Stimulated activated naive CD8-positive, alpha-beta T cell treated with anti-CD3 and anti-CD28 coated beads, Interleukin-15, Interleukin-2, amounts not matched to agents 100 U/mL and 50 U/mL, for 24 hours (primary cell): ENCODE measurements at places on chromosomes 4 and X.

GRCh38 chrX:71109051-71109450 lies 2.3 kb downstream of the IL2RG start:
- DNase-seq = no peak

DNA sequence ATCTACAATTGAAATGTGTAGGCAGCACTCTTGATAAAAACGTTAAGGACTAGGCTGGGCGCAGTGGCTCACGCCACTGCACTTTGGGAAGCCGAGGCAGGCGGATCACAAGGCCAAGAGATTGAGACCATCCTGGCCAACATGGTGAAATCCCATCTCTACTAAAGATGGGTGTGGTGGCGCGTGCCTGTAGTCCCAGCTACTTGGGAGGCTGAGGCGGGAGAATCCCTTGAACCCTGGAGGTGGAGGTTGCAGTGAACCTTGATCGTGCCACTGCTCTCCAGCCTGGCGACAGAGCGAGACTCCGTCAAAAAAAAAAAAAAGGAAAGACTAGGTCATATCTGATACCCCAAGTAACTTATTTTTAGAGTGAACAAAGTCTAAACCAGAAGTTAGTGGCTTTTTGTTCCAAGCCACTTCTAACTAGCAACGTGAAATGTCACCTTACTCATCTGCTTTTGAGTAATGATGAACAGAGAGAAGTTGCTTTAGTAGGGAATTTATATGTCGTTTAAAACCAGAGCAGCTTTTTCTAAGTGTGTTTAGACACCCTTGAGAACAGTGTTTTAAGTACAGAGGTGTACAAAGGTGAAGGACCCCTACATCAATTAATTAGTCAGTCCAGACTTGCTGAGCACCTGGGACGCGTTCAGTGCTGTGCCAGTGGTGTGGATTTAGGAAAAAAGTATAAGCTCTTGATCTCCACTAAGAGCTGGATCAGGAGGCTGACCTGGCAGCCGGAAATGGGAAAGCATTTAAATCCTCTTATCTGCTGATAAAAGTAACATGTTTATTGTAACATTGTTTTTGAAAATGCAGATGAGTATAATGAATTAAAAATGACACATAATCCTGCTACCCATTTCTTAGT lies 23.5 kb downstream of the SPRY1 start:
- peak; percentile 38 for DNase-seq

DNA sequence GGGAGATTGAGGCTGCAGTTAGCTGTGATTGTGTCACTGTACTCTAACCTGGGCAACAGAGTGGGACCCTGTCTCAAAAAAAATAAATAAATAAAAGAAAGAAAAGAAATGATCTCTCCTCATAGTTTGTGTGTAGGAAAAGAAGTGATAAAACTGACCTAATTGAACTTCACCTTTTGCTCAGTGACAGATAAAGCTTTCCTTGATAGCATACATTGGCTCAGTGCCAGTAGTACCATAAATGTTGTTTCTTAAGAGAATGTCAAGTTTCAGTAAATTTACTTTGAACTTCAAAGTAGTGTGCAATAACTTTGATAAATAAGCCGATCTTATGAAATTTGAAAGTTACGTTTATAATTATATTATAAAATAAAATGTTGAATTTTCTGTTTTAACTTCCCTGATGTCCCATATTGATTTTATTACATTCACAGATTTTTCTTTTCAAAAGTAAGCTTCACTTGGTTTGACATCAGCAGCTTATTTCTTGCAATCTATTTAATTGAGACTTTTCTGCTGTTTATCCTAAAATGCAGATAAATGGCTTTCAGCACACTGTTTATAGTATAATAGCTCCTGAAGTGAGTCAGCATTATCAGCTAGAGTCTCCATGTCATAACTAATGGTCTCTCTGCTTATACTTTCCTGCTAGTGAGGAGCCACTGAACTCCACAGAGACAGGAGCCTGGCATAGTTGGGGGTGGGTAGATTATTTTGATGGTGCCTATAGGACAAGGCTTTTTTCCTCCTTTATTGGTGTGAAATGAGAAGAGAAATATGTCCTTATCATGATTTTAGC lies 330.1 kb downstream of the BMPR1B start:
- DNase-seq = no peak

DNA sequence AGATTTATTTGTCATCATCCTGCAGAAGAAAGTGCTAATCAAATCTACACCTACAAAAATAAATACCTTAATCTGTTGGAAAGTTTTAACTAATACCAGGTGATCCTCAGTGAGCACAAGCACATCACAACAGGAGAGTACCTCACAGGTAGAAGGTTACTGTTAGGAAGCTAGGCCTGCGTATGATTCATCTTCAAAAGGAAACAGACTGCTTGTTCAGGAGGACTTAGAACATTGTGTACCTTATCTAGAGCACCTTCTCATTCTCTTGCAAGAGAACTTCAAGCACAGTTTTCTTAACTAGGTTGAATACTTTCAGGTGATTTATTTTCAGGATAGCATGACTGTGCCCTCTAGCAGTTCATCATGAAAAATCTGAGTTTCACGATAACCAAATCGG lies 54.2 kb downstream of the MND1 start:
- DNase-seq = no peak

DNA sequence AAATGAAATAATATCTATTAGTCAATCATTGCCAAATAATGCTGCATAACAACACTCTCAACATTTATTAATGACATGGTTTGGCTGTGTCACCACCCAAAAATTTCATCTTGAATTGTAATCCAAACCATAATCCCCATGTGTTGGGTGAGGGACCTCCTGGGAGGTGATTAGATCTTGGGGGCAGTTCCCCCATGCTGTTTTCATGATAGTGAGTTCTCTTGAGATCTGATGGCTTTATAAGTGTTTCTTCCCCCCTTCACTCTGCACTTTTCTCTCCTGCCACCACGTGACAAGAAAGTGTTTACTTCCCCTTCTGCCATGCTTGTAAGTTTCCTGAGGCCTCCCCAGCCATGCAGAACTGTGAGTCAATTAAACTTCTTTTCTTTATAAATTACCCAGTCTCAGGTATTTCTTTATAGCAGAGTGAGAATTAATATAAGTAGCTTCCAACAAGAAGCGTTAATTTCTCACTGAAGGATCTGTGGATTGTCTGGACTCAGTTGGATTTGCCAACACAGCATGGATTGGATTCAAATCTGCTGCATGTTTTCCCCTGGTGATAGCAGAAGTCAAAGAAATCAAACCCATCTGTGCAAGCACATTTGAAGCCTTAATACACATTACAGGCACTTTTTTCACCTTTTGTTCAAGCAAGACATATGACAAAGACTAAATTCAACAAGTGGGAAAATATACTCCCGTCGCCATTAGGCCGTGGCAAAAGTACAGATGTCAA lies 216.6 kb downstream of the PDGFC start:
- DNase-seq = no peak

GRCh38 chr4:161256716-161257115 lies 907.1 kb downstream of the FSTL5 start:
- DNase-seq = no peak

GRCh38 chr4:55127521-55127920 lies 2.1 kb upstream of the KDR start:
- no peak for DNase-seq

DNA sequence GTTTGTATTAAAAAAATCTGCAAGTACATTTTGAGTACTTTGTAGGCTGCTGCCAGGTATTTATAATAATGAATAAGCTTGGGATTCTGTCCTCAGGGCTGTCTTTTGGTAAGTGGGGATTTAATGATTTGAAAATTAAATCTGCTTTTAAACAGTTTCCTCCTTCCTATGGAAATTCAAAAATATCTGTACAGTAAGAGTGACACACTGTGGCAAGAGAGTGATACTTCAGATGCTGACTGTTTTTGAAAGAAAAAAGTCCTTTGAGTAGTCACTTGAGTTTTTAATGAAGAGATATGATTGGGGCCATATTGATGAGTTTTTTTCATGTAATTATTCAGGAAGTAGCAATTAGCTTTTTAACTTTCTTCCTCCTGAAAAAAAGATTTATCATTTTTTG lies 49.2 kb downstream of the SMARCAD1 start:
- no peak for DNase-seq

DNA sequence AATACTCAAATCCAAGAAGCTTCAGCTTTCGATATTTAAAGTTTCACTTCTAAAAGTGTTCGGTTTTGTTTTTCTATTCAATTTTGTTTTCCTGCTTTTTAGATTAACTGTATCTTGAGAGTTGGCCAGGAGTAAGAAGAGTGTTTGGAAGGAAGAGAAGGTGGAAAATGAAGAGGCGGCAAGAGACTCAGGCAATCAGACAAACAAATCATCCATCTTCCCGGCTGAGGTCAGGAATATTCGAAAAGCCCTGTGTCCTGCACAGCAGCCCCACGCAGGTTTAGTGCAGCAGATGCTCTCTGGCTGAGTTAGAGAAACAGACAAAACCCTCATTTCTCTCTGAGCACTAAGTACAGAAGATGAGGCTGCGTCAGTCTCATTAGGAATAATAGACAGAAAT lies 330.3 kb upstream of the NOCT start:
- DNase-seq = no peak

DNA sequence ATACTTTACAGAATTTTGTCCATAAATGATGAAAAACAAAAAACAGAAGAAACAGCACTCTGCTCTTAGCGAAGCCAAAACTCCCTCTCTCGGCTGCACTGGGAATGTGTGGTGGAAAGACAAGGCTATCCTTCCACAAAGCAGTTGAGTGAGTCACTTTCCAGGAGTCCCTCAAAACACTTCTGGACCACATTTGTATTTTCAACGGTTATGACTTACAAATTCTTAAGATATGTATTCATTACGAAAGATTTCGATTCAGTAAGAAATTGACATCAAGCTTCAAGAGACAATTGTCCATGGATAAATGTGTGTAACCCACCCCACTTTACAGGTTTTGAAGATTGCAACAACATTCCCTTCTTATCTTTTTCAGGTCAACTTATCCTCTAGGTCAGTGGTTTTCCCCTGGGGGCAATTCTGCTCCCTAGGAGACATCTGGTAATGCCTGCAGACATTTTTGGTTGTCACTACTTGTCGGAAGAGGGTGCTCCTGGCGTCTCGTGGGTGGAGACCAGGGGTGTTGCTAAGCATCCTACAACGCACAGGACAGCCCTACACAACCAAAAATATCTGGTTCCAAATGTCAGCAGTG lies 66.7 kb upstream of the MTNR1A start:
- DNase-seq = no peak

- no peak for DNase-seq
Observed at GRCh38 chr4:149055624-149056023, 613.4 kb upstream of the NR3C2 start.

- DNase-seq = no peak
Observed at GRCh38 chr4:141335166-141335565, 114.5 kb downstream of the ZNF330 start.

DNA sequence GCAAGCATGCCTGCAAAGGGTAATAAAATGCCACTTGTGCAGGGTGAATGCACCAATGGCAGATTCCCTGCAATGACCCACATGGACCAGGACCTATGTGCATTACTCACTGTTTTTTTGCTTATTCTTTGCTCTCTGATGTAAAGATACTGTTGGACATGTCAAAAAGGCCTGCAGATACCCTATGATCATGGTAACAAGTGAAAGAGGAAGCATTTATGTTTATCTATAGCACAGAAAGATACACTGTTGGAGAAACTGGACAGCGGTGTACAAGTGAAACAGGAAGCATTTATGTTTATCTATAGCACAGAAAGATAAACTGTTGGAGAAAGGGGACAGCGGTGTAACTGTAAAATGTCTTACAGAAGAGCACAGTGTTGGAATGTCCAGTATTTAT lies 127.5 kb downstream of the PAPSS1 start:
- DNase-seq = no peak

- DNase-seq = no peak
Observed at GRCh38 chr4:106046083-106046482, 150.8 kb downstream of the NPNT start.

DNA sequence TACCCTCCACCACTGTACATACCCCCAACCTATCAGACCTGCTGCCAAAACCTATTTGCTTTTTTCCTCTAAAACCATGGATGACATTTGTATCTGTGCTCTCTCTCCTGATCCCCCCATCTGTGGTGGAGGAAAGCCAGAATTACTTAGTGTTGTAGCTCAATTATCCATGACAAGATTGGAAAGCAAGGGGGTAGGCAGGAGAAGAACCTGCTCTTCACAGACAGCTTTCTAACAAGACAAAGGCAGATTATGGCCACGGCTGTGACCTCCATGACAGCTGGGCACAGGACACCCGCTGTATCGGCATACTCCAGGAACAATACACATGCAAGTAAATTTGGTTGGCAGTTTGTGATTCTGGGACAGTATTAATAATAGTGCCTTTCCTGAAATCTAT lies 186.7 kb downstream of the ENOX2 start:
- DNase-seq = no peak

GRCh38 chrX:40952855-40953254 lies 132.4 kb upstream of the USP9X start:
- DNase-seq = no peak

DNA sequence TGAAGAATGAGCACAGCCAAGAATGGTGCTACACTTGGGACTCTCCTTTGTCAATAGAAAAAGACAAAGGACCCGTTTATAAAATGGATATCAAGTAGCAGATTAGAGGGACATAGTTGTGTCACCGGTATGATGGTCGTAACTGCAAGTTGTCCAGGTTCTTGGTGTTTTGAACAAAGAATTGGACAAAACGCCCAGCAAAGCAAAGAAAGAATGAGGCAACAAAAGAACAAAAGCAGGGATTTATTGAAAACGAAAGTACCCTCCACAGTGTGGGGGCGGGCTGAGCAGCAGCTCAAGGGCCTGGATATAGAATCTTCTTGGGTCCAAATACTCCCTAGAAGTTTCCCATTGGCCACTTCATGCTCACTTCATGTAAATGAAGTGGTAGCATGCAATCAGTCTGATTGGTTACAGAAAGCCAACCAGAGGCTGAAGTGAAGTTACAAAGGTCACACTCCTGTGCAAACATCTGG lies 54.7 kb downstream of the SHROOM3 start:
- no peak for DNase-seq

DNA sequence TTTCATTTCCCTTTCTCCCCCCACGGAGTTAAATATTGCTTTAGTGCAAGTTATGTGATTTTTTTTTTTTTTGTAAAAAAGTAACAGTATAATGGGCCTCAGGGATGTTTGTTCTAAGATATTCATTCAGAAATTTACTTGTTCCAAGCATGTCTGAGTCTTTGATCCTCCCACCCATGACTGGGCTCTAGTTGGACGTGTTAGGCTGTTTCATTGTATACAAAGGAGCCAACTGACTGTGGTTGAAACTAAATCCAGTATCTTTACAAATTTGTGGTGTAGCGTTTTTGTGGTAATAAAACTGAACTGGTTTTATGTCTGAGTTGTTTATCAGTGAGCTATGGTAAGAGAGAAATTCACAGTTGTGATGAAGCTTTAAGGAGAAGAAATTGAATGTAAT lies 74.1 kb downstream of the DOCK11 start:
- no peak for DNase-seq

DNA sequence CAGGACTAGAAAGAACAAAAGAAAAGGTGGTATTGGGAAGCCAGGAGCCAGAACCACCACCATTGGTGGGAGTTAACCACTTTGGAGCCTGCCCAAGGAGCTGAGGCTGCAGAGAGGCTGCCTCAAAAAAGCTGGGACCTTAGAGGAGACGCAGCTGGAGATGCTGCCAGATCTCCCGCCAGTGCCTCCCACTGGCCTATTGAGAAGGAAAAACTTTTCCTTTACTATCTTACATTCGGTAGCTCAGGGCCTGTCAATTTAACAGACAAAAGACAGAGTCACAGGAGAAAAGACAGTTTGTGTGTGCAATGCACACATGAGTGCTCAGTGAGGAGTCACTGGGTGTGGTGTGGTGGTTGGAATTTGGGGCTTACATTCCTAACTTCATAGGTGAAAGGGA lies 52.4 kb upstream of the HPSE start:
- no peak for DNase-seq
